Tibial nerve (tissue), 4 donors: ENCODE measurements at places on chromosomes 12 and 14.

GRCh38 chr14:102037686-102038085 is 49.2 kb downstream of the HSP90AA1 start:
- no peak for DNase-seq

DNA sequence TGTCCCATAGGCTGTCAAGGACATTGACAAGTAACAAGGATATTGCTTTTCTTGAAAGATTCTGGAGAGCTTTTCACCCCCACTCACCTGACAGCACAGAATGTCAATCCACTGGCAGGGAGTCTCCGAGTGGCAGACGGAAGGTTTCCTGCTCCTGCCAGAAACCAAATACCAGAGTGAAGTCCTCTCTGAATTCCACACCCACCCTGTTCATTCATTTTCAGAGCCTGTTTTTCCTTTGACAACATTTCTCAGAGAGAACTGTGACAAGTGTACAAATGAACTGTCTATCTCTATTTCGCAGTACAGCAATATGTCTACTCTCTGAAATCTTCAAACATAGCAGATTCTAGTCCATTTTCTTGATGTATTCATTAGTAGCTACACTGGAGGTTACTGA is 26.2 kb upstream of the BICD1 start:
- DNase-seq: no peak

GRCh38 chr12:538731-539539 is 79.2 kb downstream of the B4GALNT3 start:
- no peak for DNase-seq

DNA sequence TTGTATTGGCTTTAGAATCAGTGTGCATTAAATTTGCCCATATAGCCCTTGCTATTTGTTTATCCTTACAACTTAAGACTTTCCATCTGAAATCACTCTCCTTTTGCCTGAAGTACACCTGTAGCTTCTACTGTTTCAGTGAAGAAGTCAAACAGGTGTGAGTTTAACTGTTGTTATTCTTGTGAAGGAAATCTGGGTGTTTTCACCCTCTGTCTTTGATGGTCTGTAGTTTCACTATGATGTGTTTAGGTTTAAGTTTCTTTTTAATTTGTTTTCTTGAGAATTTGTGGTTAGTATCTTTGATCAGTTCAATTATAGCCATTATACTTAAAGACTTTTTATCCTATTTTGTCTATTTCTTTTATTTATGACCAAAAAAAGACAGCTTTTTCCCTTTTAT is 68.9 kb upstream of the BBS10 start:
- DNase-seq: no peak

DNA sequence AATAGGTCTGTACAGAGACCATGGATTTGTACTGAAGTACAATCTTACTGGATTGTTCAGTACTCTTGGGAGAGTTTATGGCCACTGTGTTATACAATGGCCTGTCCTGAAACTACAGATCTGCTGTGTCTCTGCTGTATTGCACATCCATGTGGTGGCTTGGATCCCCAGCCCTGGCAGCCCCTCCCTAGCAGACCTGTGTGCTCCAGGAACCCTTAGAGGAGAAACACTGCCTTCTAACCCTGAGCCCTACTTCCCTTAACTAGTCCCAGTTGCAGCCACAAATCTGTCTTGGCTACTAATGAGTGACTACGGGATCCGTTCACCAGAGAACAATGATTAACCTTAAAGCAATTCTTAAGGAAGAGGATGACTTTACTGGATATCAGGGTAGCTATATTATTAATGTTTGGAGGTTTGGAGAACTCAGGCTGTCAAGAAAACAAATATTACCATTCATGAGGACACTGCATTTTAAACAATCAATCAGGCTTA is 27.7 kb downstream of the RNF34 start:
- DNase-seq: no peak

DNA sequence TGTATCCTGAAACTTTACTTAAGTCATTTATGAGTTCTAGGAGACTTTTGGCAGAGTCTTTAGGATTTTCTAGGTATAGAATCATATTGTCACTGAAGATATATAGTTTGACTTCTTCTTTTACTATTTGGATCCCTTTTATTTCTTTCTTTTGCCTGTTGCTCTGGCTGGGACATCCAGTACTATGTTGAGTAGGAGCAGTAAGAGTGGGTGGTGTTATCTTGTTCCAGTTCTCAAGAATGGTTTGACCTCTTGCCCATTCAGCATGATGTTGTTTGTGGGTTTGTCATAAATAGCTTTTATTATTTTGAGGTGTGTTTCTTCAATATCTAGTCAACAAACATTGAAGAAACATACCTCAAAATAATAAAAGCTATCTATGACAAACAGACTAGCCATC is 35.0 kb downstream of the LIN7A start:
- no peak for DNase-seq

DNA sequence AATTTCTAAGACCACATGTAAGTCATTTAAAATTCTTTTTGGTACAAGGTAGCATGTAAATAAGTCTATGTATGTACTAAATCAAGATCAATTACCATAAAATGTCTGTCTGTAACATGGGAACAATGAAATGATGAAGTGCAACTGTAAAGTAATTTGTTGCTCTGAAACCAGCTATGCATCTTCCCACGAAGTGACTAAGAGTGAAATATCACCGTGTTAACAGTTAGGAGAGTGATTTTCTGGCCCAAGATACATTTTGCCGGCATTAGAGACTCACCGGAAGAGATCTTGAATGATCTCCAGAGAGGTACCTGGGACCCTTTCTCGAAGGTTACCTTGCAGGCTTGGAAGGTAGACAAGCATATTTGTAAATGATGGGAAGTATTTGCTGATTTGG is 105.8 kb downstream of the SAMD4A start:
- no peak for DNase-seq
